ENCODE measurements at places on chromosomes 16 and 17.

DNA sequence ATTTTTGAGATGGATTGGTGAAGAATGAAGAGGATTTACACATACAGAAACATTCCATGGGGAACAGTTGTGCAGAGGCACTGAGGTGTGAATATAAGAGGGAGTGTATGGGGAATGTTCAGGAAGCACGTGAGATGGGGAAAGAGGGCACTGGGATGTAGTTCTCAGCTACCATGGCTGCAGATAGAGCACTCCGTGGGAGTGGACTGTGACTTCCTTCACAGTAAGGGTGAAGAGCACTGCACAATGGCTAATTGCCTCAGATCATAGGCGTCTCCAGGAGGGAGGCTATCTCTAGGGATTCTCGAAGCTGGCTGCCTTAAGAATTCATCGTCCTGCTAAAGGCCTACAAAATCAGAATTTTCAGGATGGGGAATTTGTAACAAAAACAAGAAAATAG lies 7.0 kb downstream of the YPEL2 start:
- DNase-seq = no peak

GRCh38 chr16:69241926-69242325 lies 55.0 kb downstream of the SNTB2 start:
- DNase-seq = no peak

GRCh38 chr16:85027958-85028684 lies 526 bp downstream of the KIAA0513 start:
- peak; percentile 7 for DNase-seq

- no peak for DNase-seq
Measured at GRCh38 chr17:82050761-82051641, 610 bp downstream of the RFNG start.

GRCh38 chr17:82536512-82537201 lies 17.1 kb downstream of the FOXK2 start:
- no peak for DNase-seq

GRCh38 chr16:75121949-75122568 lies 5.5 kb upstream of the LDHD start:
- DNase-seq = no peak

- DNase-seq = no peak
Measured at GRCh38 chr17:5922476-5922875, 147.7 kb upstream of the WSCD1 start.

- DNase-seq = peak; percentile 10
Measured at GRCh38 chr17:68296217-68297191, 5.2 kb downstream of the ARSG start.

DNA sequence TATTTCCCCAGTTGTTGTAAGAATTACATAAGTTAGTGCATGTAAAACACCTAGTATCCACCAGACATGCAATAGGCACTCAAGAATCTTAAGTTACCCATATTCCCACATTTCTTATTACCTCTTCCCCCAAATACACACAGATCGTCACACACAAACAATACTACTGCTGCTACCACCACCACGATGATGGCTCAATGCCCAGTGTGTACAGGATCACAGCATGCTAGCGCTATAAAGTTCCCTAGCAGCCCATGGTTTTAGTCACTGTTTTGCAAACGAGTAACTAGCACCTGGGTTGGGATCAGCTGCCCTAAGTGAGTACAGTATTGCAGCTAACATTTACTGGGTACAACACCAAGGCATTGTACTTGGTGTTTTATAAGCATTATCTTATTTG lies 411.7 kb downstream of the UTP18 start:
- DNase-seq = no peak

GRCh38 chr16:4681471-4682083 lies 11.8 kb upstream of the NUDT16L1 start:
- DNase-seq = no peak

GRCh38 chr17:67400193-67400592 lies 23.1 kb downstream of the PITPNC1 start:
- DNase-seq = no peak

GRCh38 chr16:87363771-87364455 lies 19.7 kb downstream of the FBXO31 start:
- DNase-seq = no peak

DNA sequence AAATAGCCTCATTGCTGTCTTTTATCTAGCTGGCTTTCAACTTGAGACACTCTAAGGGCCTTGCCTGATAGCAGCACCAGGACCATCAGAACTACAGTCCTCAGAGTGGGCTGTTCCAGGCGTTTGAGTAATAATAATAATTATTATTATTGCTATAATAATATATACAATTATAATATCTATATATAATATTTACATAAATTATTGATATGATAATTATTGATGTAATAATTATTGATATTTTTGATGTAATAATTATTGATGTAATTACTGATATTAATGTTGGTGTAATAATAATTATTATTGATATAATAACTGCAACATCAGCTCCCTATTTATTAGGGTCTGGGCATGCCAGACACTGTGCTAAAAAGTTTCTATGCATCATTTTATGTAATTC lies 25.6 kb upstream of the CRHR1 start:
- no peak for DNase-seq

GRCh38 chr17:52376137-52376536 lies 217.6 kb upstream of the CA10 start:
- no peak for DNase-seq

DNA sequence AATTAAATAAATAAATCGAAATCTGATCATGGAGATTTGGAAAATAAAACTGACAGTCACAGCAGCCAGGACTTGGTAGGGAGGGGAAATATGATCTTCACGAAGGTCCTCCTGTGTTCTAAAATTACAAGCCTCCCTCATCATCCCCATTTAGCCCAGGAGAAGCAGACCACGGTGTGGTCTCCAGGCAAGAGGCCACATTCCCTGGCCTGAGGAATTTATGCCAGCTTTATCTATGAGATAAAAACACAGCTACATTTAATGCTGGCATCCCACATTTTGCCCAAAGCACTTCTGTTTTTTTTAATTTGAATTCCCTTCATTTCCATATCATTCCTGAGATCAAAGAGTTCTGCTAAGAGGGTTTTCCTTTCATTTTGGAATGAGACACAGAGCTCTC lies 43.2 kb downstream of the ABCC12 start:
- no peak for DNase-seq

GRCh38 chr17:8029121-8029520 lies 9.7 kb upstream of the ALOX15B start:
- no peak for DNase-seq

DNA sequence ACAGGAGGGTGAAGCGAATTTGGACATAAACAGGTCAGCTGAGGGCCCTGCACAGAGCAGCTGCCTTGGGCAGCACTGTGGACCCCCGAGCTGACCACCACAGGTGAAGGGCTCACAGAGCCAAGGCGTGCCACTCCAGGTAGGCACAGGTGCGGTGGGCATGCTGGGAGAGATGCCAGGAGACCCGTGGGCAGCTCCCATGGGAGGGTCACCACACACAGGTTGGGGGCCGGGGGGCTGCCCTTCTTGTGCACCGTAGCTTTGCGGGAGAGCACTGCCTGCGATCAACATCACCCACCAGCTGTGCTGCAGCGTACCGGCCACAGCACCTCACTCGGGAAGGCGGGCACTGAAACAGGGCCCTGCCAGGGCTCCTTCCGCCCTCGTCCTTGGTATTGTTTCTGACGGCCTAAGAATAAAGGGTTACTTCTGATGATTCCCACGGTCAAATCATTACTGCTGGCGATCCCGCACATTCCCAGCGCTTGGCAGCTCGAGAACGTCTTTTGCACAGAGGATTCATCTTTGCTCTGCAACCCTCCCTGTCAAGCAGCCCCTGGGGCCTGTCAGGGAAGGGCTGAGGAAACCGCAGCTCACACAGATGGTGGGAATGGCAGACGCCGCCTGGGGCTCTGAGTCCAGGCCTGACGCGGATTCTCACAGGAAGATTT lies 181.7 kb downstream of the BANP start:
- no peak for DNase-seq

DNA sequence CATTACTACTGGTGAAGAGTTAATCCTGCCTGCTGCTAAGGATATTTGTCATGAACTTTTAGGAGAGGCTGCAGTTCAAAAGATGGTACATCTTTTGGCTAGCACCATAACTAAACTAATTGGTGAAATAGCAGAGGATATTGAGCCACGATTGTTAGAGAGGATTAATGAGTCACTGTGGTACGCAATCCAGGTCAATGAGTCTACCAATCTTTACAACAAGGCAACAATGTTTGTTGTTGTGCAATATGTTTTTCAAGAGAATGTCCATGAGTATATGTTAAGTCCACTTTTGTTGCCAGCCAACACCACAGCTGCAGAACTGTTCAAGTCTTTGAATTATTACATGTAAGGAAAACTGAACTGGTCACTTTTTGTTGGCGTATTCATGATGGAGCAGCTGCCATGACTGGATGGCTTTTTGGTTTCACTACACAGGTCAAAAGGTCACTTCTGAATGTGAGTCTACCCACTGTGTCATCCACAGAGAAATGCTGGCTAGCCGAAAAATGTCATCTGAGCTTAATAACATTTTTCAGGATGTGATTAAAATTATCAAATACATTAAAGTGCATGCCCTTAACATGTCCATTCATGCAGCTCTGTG lies 402.6 kb upstream of the KIF2B start:
- no peak for DNase-seq

DNA sequence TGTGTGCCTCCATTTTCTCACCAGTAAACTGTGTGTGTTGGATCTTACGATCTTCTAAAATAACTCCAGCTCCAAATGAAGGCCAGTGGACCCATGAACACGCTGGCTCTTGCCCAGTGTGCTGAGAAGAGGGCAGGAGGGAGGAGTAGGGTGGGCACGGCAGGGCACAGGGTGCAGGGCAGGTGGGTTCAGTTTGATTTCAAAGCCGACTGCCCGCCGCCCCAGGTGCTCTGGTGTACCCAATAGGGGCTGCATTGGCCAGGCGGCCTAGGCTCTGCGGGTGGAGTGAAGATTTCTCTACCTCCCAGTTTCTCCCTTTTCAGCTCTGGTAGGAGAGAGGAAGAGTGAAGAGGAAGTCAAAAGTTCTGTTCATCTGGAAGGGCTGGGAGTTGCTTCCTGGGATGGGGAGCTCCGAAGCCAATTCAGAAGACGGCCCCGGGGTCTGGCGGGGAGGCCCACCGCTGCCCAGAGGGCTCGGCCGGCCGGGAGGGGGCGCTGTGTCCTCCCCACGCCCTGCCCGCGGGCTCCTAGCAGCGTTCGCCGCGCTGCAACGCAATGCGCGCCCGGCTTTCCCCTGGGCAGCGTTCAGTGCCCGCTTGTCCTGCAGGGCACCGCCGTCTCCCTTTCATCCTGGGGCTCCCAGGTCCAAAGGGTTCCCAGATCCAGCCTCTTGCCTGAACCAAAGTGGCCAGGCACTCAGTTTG lies 1.1 kb upstream of the CRHR1 start:
- peak; percentile 25 for DNase-seq

DNA sequence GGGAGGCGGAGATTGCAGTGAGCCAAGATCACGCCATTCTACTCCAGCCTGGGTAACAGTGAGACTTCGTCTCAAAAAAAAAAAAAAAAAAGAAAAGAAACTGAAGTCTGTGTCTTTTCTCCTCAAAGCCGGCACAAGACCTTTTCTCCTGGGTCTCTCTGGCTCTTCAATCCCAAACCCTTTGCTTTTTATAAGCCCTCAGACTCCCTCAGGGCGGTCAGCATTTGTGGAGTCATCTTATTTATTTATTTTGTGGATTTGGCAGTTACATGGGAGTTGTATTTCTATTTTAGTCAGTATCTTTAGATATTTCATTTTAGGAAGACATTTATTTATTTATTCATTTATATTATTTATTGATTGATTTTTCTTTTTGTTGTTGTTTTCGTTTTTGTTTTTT lies 57.7 kb upstream of the MAP3K14 start:
- DNase-seq = no peak

- DNase-seq = peak; percentile 67
Measured at GRCh38 chr17:63600569-63601438, at the start of gene TACO1. TSS of gene TACO1 (plus strand) at chr17:63600895. CDS start at chr17:63601084, 189 bp downstream.

DNA sequence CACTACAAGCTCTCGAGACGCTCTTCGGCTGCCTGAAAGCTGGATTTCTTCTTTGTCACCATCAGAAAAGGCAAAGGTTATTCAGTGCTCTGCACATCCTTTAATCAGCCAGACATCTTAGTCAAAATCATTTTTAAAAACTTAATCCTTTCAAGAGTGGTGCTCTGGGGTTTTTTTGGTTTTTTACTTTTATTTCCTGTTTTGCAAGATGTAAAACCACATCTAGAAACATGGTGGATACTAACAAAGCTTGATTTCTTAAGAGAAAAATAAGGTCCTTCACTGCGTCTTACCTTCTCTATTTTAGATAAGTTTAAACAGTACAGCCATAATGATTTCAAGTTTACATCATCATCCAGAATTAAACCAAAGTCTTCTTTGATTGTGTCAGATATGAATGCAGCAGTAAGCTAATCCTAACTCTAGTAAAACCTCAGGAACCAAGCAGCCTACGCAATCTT lies 6.3 kb downstream of the ANKRD11 start:
- no peak for DNase-seq

DNA sequence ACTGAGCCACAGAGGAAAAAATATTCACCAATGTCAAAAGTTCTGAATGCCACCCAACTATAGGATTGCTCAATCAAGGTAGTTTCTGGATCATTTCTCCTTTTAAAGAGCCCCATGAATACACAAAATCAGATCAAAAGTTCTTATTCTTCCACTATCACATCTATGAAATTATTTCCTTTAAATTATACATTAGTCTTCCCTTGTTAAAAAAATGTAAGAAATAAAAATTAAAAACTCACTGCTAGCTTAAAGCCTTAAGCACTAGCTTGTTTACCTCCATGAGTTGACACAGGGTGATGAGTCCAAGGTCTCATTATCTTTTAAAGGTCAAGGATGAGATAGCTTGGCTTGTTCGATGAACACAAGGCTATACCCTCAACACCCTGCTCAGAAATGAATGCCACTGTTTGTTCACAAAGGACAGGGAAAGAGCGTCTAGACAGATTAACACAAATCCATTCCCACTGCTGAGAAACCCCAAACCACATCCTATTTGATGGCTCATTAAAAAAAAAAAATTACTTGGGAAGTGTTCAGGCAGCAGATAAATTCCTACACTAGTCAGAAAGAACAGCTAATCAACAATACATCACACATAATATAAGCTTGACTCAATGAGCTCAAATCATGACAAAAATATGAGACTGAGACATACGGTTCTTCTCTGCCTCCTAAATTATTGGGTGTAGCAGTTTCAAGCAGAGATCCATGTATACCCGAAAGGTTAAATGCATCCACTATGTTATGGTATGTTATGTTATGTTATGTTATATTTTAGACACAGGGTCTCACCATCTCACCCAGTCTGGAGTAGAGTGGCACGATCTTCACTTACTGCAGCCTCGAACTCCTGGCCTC lies 118.9 kb downstream of the PARN start:
- DNase-seq = no peak

GRCh38 chr17:18949566-18949965 lies 2.4 kb upstream of the SLC5A10 start:
- DNase-seq = no peak

DNA sequence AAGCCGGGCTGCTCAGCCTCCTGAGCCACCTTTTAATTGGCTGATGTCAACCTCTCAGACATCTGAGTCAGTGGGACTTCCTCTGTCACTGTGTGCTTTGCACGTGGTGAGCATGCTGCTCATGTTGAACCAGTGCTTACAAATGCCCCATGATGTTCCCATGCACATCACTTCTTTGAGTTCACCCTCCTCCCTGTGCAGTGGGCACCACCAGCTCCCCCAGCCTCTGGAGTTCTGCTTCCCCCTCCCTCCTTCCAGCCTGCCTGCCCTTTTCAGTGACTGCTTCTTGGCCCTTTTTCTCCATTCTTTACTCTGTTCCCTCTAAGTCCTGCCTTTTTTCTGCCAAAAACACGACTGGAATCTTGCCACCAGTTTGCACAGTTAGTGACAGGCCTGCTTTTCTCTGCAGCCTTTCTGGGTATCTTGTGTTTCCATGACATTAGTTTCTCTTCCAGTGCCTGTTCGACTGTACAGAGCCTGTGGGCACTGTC lies 41.6 kb downstream of the USP10 start:
- no peak for DNase-seq

All from activated CD4-positive, alpha-beta T cell treated with anti-CD3 and anti-CD28 coated beads for 24 hours (primary cell).